ENCODE measurements at places on chromosomes 6 and 20. TPM values are rescaled to one million over a fixed set of nuclear protein-coding genes. Genes with fewer than 3 reads are reported as not detected.

The NAPB gene
- total RNA-seq: 12.4 TPM

The MYCT1 gene
- total RNA-seq: not detected

The EMILIN3 gene
- not detected for total RNA-seq

The CNKSR3 gene
- not detected for total RNA-seq

The KCNK16 gene
- total RNA-seq: not detected

The SUPT3H gene
- 9.6 TPM for total RNA-seq

The BYSL gene
- total RNA-seq: 73.9 TPM

GRCh38 chr6:21171801-21172200 lies 421.8 kb upstream of the SOX4 start:
- H3K27ac ChIP-seq: no peak overlapping the region
- no peaks in the 10 kb centered on the region for H3K27me3 ChIP-seq
- H3K4me3 ChIP-seq: no peak overlapping the region

DNA sequence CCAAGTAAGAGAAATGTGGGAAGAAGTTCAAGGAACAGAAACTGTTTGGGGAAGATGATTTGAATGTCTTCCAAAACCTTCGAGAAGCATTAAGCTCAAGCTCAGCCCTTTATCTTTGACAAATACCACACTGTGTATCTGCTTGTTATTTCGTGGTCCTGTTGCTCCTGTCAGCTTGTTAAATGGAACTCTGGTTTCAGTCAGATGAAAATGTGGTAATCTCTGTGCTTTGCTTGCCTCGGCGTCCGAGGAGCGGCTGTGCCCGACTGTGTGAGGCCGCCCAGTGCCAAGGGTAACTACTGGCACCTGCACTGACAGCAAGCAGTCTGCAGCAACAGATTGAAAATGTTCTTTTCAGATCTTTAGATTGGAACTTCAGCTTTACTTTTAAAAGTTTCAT lies 577.9 kb upstream of the FLRT3 start:
- H3K27me3 ChIP-seq: no peaks in the 10 kb centered on the region
- H3K27ac ChIP-seq: no peak overlapping the region
- no peak for DNase-seq
- no peak overlapping the region for H3K4me3 ChIP-seq

- no peaks in the 10 kb centered on the region for H3K27me3 ChIP-seq
- peaks cover 19% of the 10 kb centered on the region for H3K4me1 ChIP-seq
- H3K4me3 ChIP-seq: peak overlapping the region; percentile 40
- peak overlapping the region; percentile 72 for H3K27ac ChIP-seq
Observed at GRCh38 chr6:111472933-111473435, 10.0 kb downstream of the REV3L start.

- no peaks in the 10 kb centered on the region for H3K36me3 ChIP-seq
- H3K27ac ChIP-seq: peak overlapping the region; percentile 62
- no peak for DNase-seq
- H3K4me1 ChIP-seq: peaks cover 22% of the 10 kb centered on the region
- H3K27me3 ChIP-seq: no peaks in the 10 kb centered on the region
Observed at GRCh38 chr6:149079456-149079855, 238.1 kb upstream of the TAB2 start.

DNA sequence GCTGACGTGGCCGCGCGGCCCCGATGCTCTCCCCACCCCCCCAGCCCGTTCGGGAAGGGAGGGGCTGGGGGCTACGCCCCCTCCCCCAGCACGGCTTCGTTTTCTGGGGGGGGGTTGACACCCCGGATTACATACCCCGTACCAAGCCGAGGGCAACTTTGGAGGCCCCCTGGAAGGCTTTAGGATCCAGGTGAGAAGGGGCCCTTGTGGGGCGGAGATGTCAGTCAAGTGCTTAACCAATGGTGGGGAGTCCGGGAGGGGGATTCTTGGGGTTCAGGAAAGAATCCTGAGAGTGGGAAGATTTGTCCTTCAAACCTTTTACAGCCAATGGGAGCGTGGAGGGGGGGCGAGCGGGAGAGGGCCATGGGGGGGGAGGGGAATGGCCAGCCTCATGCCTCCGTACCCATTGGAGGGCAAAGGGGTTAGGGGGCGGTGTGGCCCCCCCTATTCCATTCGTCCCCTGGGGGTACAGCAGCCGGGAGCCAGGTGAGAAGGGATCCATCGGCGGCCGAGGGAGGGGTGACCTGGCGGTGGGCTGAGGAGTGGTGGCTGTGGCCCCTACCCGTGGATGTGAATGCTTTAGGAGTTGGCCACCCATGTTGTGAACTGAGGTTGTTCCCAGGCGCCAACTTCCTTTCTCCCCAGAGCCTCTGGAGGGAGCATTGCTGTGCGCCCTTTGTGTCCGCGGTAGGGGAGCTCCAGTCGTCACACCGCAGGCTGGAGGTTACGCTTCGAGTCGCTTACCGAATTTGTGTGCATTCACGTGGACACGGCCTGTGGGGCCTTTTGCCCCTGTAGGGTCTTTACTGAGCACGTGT lies 682 bp downstream of the BRD2 start:
- H3K4me1 ChIP-seq: peaks cover 46% of the 10 kb centered on the region
- peak overlapping the region; percentile 93 for H3K4me3 ChIP-seq
- H3K27ac ChIP-seq: peak overlapping the region; percentile 83
- DNase-seq: peak; percentile 79

- no peak overlapping the region for H3K27ac ChIP-seq
- H3K4me1 ChIP-seq: peaks cover 7% of the 10 kb centered on the region
- H3K36me3 ChIP-seq: peaks cover 13% of the 10 kb centered on the region
- H3K4me3 ChIP-seq: no peak overlapping the region
- DNase-seq: no peak
Observed at GRCh38 chr6:10759312-10759839, 11.8 kb downstream of the TMEM14B start.

GRCh38 chr20:23094213-23094896 lies 8.2 kb upstream of the CD93 start:
- H3K27me3 ChIP-seq: peaks cover 10% of the 10 kb centered on the region
- H3K36me3 ChIP-seq: no peaks in the 10 kb centered on the region
- H3K4me3 ChIP-seq: no peak overlapping the region
- H3K27ac ChIP-seq: no peak overlapping the region
- H3K4me1 ChIP-seq: peaks cover 11% of the 10 kb centered on the region
- DNase-seq: no peak

GRCh38 chr6:113924312-113924723 lies 46.6 kb downstream of the HDAC2 start:
- H3K4me3 ChIP-seq: no peak overlapping the region
- no peak for DNase-seq
- H3K27me3 ChIP-seq: peaks cover 6% of the 10 kb centered on the region
- peaks cover 5% of the 10 kb centered on the region for H3K36me3 ChIP-seq
- peaks cover 13% of the 10 kb centered on the region for H3K4me1 ChIP-seq

DNA sequence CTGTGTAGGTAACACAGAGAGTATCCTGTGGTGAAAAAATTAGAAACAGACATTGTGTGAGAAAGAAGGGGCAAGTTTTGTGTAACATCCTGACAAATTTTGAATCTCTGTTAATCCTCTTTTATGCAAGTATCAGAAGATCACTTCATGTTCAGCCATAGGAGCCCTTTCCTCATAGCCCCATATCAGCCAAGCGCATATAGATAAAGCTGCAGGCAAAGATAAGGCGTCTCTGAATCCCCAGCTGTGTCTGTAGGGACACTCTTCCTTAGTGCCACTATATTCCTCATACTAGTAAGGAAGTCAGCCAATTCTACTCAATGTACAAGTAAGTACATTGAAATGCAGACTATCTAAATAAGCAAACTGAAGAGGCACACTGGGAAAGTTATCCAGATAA lies 22.3 kb downstream of the HTR1E start:
- no peak overlapping the region for H3K27ac ChIP-seq
- no peaks in the 10 kb centered on the region for H3K4me1 ChIP-seq
- DNase-seq: no peak

GRCh38 chr6:144749263-144749662 lies 464.1 kb downstream of the UTRN start:
- no peak for DNase-seq
- no peaks in the 10 kb centered on the region for H3K27me3 ChIP-seq
- H3K4me3 ChIP-seq: no peak overlapping the region
- peaks cover 11% of the 10 kb centered on the region for H3K36me3 ChIP-seq
- no peak overlapping the region for H3K27ac ChIP-seq

- no peaks in the 10 kb centered on the region for H3K27me3 ChIP-seq
- H3K4me1 ChIP-seq: peaks cover 62% of the 10 kb centered on the region
- H3K36me3 ChIP-seq: peaks cover 55% of the 10 kb centered on the region
- no peak for DNase-seq
Observed at GRCh38 chr6:158638324-158638854, 6.2 kb downstream of the DYNLT1 start.

GRCh38 chr20:24996449-24997377 lies 4.2 kb upstream of the APMAP start:
- H3K27me3 ChIP-seq: no peaks in the 10 kb centered on the region
- no peak overlapping the region for H3K4me3 ChIP-seq
- no peak for DNase-seq

DNA sequence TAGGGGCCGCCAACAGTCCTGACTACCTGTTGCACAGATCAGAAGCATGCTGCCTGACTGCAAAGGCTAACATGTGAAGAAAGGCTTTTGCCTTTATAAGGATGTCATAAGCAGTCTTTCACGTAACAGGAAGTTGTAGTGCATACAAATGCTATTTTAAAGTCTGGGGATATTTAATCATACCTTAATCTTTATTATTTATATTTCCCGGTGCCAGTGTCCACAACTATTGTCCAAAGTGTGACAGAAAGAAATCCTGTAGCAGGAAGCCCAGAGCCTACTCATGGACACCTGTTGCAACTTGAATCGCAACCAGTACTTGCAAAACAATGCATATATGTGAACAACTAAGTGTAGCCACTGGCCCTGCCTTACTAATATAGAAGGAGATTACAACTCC lies 235.8 kb downstream of the ALDH8A1 start:
- H3K27ac ChIP-seq: no peak overlapping the region
- no peaks in the 10 kb centered on the region for H3K36me3 ChIP-seq
- no peaks in the 10 kb centered on the region for H3K4me1 ChIP-seq
- no peak for DNase-seq
- no peak overlapping the region for H3K4me3 ChIP-seq
- peaks cover 10% of the 10 kb centered on the region for H3K27me3 ChIP-seq

GRCh38 chr6:34358389-34358905 lies 34.0 kb downstream of the NUDT3 start:
- no peak overlapping the region for H3K27ac ChIP-seq
- peaks cover 17% of the 10 kb centered on the region for H3K4me1 ChIP-seq
- H3K4me3 ChIP-seq: no peak overlapping the region
- H3K27me3 ChIP-seq: no peaks in the 10 kb centered on the region
- DNase-seq: no peak

- no peaks in the 10 kb centered on the region for H3K4me1 ChIP-seq
- no peaks in the 10 kb centered on the region for H3K27me3 ChIP-seq
- no peak for DNase-seq
- H3K36me3 ChIP-seq: no peaks in the 10 kb centered on the region
- no peak overlapping the region for H3K27ac ChIP-seq
- no peak overlapping the region for H3K4me3 ChIP-seq
Observed at GRCh38 chr6:48429021-48429420, 318.0 kb upstream of the PTCHD4 start.

- H3K27me3 ChIP-seq: no peaks in the 10 kb centered on the region
- peak overlapping the region; percentile 57 for H3K27ac ChIP-seq
- peaks cover 14% of the 10 kb centered on the region for H3K36me3 ChIP-seq
- peaks cover 70% of the 10 kb centered on the region for H3K4me1 ChIP-seq
Observed at GRCh38 chr6:158812611-158813010, 6.6 kb downstream of the EZR start.

GRCh38 chr6:87431263-87431662 lies 23.5 kb downstream of the CFAP206 start:
- no peaks in the 10 kb centered on the region for H3K36me3 ChIP-seq
- no peak overlapping the region for H3K4me3 ChIP-seq
- no peaks in the 10 kb centered on the region for H3K4me1 ChIP-seq
- DNase-seq: no peak
